M059J (cell line): ENCODE measurements at places on chromosomes 4 and X.

DNA sequence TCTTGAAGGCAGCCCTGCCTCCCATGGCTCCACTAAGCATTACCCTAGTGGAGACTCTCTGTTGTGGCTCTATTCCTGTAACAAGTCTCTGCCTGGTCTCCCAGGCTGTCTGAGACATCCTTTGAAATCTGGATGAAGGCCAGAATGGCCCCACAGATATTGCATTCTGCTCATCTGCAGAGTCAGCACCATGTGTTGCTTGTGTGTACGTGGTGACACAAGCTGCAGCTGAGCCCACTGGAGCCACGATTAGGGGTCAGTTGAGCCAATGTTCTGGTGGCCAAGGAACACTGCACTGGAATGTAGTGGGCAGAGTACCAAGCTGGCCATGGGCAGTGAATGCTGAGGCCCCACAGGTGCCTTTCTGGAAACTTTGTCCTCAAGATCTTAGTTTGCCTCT, 29.2 kb downstream of the GRID2 start:
- DNase-seq, result no peak

- DNase-seq, result no peak
Observed at GRCh38 chr4:125836597-125837195, 521.9 kb downstream of the FAT4 start.

GRCh38 chr4:106818764-106819163, 217.3 kb downstream of the DKK2 start:
- no peak for DNase-seq

DNA sequence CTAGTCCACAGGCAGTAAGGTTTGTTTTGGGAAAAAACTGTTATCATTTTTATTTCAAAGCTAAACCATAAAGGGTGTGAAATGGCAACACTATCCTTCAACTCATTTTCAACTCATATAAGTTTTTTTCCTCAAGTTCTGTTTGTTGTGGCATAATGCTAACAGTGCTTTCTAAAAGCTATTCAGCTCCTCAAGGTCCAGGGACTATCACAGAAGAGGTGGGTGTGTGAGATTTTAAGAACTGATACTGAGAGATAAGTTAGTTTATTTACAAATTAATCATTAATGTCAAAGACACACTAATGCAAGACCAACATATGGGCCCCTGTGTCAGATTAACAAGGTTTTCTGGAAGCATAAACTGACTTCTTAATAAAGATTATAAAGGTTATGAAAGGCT, 11.8 kb downstream of the UGT2B15 start:
- no peak for DNase-seq

DNA sequence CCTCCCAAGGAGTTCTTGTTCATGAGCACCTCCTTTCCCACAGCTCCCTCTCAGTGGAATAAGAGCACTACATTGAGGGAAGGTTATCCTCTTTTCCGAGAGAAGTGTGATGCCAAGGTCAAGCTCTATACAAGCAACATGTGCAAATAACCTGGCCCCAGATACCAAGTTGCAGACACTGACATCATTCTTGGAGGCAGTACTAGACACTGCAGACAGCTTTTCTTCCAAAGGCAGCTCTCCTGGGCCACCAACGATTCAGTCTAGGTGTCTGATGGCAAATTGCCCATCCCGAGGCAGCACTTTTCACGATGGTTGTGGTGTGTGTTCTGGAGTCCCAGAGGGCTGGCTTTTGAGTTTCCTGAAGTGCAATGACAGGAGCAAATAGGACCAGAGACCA, 384.9 kb downstream of the TLL1 start:
- peak; percentile 19 for DNase-seq

- DNase-seq, result peak; percentile 64
Observed at GRCh38 chr4:5517372-5517771, 191.0 kb downstream of the EVC2 start.

DNA sequence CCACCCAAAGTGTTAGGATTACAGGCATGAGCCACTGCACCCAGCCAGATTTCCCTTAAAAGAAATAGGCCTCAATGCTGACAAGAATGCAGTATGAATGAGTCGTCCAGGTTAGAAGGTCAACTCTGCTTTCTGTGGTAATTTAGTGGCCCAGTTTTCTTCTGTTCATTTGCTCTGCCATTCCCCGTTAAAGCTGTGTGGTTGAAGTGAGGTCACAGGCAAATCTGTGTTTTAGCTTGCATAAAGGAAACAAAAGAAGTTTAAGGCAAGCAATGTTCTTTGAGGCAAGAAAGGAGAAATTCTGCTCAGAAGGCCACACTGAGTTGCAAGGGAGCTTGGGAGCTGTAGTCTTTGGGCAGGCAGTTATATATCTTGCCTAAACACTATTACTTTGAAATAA, 176.8 kb downstream of the LARP7 start:
- peak; percentile 48 for DNase-seq

DNA sequence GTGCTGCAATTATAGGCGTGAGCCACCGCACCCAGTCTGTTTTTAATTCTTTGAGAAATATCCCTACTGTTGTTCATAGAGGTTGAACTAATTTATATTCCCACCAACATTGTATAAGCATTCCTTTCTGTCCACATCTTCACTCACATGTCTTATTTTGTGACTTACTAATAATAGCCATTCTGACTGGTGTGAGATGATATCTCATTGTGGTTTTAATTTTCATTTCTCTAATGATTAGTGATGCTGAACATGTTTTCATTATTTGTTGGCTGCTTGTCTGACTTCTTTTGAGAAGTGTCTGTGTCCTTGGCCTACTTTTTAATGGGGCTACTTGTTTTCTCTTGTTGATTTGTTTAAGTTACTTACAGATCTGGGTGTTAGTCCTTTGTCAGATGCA, 310.9 kb upstream of the MAOA start:
- no peak for DNase-seq

DNA sequence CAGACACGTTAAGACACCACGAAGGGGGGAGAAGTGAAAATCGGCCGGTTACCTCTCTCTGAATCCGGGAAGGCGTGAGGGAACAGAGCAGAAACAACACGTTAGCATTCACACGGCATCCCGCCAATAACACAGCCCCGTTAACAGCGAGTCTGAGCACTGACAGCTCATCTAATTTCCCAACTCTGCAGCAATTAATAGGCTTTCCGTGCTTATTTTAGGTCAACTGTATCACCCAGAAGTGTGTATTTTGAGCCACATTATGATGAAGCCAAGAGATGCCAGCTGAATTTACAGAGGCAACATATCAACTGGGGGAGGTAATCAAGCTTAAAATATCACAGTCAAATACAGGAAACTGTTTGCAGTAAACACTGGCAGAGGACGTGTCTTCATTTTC, 92.6 kb downstream of the NSUN7 start:
- peak; percentile 51 for DNase-seq
